RCC 7860 (cell line): ENCODE measurements at places on chromosomes 2 and 18.

DNA sequence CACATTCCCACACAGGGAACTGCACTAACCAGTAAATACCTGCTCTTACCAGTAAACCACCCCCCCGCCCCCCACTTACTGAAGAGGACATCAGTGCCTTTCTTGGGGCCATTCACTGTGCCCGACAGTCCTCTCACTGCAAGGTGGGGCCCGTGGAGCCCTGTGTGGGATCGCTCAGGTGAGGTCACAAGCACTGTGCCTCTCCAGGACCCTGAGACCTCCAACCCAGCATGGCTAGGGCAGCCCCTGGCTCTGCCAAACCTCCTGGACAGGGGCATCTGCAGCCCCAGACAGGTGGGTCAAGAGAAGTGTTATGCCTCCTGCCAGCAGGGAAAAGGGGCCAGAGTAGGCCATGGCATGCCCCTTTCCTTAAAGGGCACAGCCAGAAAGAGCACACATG lies 6.7 kb upstream of the NEURL3 start:
- DNase-seq: no peak

DNA sequence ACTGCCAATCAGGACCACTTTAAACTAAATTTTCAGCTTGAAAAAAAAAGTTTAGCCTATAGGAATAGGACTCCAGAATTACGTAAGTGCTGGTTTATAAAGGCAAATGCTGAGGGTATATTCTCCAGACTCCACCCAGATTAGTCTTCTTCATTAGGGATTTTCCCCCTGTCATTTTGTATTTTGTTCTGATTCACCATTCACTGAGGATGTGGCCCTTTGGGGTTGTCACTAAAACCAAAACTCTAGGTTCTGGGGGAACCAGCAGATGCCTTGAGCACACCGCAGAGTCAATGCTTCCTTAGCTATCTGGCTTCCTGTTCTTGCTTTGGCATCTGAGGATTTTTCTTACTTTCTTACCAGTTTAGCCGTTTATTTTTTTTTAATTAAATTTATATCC lies 10.5 kb downstream of the SCYGR4 start:
- DNase-seq: no peak

DNA sequence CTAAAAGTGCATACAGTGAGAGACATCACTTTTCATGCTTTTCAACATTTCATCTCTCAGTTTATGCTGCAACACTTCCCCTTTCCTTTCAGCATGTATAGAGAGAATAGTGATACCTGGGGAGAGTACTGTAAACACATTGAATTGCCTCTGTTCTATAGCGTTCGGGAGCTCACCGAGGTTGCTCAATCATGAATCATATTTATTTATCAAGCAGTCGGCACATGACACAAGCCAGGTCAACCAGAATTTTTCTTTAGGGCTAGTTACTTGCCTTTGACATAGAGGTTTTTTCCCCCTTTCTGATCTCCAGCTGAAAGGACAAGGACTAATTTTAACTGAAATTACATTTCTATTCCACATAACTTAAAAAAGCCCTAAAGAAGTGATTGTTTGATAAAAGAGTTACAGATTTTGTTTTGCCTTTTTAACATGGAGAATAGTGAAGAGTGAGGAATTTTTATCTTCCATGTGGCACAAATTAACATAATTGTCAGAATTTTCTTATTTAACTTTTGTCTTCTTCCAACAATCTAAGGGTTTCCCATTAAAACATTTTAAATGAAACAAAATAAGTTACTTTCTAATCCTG lies 690.9 kb upstream of the TMEFF2 start:
- no peak for DNase-seq

DNA sequence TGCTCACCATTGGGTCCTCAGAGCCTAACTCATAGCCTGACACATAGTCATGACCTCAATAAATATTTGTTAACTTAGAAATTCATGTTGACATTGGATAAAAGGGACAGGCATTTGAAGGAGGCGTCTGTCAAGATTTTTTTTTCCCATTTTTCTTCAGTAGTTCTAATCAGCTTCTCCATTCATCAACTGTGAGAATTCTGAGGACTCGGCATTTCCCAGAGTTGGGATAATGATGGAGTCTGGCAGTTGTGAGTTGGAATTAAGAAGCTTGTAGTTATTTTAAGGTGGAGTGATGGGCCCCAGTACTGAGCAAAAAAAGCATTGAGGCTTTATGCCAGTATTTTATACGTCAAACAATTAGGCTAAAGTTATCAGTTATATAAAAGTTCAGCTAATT lies 4.6 kb downstream of the SPATS2L start:
- no peak for DNase-seq

GRCh38 chr2:230898713-230899091 lies 26.3 kb downstream of the GPR55 start:
- no peak for DNase-seq

- DNase-seq: no peak
Measured at GRCh38 chr2:45466053-45466452, 145.0 kb downstream of the SRBD1 start.

DNA sequence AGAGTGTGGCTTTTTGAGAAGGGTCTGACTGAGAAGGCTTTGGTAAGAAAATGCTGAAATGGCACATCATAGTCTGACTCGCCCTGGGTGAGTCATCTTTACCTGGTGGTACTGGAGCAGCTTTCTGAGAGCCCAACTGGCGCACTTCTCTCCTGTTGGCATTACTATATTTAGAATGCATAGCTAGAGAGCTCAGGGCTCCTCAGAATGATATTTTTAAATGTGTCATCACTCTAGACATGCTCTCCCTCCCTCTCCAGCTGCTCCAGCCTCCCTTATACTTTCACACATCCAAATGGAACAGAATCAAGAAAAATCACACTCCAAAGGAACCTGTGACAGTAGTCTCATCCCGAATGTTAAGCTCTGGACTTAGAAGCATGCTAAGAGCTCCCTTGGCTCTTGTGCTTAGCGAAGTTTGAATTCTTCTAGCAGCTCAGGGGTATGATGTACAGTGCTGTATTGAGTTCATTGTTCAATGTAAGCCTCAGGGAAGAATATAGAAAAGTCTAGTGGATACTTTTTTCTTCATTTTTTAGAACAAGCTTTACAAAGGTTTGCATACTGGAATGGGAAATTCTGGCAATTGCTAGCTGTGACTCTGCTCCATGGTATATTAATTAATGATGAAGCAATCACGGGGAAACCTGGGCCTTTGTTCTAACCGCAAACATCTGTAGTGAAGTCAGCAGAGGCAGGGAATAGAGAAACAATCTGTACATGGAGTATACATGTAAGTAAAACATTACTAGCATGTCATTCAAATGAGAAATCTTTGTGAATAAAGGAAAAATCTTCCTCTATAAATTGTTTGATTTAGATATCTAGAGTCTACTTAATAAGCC lies 751.2 kb upstream of the NRXN1 start:
- no peak for DNase-seq

- no peak for DNase-seq
Measured at GRCh38 chr18:21215490-21215889, 26.5 kb upstream of the GREB1L start.

- no peak for DNase-seq
Measured at GRCh38 chr2:184921676-184922075, 323.3 kb downstream of the ZNF804A start.

DNA sequence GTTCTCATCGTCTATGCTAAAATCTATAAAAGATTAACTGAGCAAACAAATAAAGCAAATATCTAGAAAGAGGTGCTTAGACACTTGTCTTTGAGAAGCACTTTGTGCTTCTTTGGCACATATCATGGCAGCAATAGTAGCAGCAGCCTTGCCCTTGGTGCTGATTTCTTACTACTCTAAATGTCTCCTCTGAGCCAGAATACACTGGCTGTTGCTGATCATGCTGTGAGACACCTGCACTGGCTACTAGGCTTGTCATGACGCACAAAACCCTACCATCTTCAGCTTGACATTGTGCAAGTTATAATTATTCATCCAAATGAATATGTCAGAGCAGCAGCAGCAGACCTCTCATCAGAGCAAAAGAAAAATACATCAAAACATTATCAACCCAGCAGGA lies 46.7 kb downstream of the FANCL start:
- no peak for DNase-seq

- no peak for DNase-seq
Measured at GRCh38 chr18:51110073-51110797, 80.2 kb downstream of the SMAD4 start.

DNA sequence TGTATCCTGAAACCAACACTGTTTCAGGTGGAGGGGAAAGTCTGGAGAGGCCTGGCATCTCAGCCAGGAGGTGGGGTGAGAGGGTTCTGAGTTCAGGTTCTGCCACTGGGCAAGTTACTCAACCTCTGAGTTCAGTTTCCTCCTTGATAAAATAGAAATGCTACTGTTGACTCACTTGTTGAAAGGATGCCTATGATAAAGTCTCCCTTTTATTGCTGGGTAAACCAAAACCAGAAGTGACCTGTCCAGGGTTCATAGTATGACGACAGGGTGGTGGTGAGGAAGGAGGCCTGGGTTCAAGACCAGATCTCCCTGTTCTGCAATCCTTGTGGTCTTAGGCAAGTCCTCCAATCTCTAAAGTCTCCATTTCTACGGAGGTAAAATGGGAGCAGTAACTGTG lies 232.7 kb downstream of the PRKCE start:
- DNase-seq: no peak

DNA sequence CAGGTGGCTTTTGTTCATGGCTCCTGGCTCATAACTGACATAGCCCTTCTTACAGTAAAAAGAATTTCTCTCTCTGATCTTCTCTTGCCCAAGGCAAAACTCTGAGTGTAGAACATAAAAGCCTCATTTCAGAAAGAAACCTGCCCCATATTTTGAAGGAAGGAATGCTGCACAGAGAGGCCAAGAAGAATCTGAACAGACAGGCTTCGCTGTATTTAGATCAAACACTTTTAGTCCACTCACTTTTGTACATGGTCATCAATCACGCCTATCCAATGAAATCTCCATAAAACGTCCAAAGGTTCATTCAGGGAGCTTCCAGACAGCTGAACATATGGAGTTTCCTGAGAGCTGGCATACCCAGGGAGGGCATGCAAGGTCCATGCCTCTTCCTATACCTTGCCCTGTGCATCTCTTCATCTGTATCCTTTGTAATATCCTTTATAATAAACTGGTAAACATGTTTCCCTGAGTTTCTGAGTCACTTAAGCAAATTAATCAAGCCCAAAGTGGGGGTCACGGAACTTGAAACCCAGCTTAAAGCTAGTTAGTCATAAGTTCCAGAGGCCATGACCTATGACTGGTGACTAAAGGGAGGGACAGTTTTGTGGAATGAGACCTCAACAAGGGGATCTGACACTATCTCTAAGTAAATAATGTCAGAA lies 62.5 kb upstream of the TMEM247 start:
- no peak for DNase-seq

DNA sequence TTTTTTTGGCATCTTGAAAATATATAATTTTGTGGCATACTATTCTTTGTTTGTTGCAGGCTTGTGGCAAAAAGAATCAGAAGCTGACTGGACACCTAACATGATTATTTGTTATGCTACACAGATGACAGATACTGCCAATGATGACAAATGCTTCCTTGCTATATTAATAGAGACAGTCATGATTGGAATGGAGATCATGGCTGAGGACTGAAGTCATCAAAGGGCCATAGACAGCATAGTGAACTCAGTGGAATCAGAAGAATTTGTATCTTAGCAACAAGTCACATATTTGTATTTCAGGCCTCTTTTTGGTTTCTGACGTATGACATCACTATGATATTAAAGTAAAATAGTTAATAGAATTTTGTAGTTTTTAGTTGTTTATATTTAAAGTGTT lies 1003.8 kb upstream of the DDX18 start:
- DNase-seq: no peak

DNA sequence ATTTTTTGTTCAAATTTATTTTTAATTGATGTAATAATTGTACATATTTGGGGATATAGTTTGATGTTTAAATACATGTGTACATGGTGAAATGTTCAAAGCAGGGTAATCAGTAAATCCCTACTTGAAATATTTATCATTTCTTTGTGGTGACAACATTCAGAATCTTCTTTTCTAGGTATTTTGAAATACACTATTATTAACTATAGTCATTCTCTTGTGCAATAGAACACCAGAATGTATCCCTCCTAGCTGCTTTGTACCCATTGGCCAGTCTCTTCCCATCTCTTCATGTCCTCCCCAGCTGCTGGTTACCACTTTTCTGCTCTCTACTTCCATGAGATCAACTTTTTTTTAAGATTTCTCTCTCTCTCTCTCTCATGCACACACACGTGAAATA lies 126.5 kb downstream of the ZNF407 start:
- DNase-seq: no peak
